Activated CD8-positive, alpha-beta memory T cell treated with anti-CD3 and anti-CD28 coated beads for 4 hours (primary cell): ENCODE measurements at places on chromosomes 4 and X.
A peak's percentile ranks its signal among the peaks of the same experiment; 100 is the strongest.

GRCh38 chrX:67100031-67100884, 443.6 kb upstream of the AR start:
- no peak for DNase-seq

DNA sequence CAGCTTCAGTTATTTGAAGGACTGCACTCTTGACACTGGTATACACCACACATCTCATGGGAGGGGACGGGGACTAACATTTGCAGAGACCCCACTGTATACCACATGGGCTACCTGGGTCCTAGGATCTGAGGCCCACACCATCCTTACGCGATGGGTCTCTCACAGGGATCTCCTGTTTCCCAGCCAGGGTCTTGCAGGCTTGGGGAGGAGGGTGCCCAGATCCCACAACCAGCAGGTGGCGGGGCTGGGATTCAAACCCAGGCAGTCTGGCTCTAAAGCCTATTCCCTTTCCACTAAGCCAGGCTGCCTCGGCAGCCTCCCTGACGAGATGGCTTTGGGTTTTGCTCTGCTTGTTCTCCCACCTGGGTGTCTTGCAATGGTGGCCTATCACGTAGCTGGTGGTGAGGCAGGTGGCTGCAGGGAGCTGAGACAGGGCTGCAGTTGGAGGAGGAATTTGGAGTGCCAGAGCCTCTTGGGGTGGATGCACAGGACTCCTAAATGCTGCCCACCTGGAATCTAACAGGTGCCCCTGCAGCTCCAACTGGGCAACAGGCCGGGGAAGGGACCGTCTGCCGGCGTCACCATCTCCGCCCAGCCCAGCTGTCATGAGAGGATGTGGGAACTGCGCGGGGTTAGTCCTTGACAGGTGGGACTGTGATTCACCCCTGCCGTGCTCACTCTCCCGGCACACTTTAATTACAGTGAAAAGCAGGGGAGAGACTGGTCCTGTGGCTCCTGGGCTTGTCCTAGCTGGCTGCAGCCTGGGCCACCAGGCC, 110.7 kb downstream of the PSAPL1 start:
- no peak for DNase-seq

DNA sequence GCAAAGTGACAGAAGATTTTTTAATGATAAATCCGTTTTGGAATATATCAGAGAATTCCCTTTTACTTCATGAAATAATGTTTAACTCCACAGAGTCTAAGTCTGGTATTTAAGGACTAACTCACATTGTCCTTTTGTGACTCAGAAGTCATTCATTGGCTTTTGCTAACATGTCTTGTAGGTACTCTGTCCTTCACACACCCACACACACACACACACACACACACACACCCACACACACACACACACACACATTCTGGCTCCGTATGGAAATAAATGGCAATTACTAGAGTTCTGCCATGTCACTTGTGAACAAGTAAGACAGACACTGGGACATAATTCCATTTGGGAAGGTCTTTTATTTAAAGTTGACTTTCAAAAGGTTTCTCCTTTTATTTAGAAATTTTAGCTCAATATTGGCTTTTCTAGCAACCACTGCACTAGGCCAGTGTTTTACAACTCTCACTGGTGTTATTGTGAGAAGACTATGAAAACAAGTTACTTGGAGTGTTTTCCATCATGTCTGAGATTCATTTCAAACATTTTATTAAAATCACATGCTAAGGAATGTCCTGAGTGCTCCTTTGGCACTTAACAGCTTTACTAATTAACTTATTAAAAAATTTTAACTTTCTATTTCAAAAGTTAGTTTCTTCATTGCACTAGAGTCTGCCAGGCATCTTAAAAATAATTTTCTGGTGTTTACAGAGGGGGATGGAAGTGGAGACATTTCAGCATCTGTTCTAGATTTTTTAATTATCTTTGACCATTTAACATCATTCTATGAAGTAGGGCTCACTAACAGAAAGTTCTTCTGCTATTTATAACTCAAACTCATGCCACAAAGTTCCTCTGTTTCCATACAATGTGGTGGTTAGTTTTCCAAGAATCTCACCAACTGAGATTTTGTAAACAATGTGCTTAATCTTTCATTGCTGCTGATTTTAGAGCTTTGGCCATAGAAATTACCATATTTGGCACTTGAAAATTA, 240.3 kb upstream of the GPC4 start:
- no peak for DNase-seq

DNA sequence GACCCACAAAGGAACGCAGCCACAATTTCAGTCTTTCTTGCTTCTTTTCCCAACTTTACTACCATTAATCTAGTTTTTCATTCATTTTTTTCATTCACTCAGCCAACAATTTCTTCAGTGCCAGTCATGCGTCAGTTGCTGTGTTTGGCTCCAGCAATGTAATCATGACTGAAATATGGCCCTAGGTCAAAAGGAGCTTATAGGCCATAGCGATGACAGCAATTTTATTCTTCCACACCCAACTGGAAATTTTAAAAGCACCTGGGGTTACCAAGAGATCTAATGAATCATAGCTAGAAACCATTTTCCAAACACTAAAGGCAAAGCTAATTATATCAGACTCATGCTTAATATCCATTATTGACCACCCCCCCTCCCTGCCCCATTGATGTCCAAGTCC, 29.8 kb upstream of the C1QTNF7 start:
- DNase-seq = no peak

DNA sequence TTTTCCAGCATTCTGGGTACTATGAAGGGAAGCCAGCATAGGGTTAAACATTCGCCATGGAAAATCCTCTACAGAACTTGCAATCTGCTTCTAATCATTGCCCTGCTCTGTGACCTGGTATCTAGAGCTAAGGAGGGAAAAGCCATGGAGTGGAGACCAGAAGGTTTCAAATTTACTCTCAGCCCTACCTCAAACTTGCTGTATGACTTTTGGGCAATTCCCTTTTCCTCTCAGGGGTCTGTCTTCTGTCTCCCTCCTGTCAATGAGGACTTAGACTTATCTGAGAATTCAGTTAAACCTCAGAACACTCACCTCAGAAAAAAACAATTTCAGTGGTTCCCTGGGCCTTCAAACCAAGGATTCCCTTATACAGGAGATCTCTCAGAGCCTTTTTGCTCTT, 29.1 kb downstream of the ARHGEF9 start:
- no peak for DNase-seq

DNA sequence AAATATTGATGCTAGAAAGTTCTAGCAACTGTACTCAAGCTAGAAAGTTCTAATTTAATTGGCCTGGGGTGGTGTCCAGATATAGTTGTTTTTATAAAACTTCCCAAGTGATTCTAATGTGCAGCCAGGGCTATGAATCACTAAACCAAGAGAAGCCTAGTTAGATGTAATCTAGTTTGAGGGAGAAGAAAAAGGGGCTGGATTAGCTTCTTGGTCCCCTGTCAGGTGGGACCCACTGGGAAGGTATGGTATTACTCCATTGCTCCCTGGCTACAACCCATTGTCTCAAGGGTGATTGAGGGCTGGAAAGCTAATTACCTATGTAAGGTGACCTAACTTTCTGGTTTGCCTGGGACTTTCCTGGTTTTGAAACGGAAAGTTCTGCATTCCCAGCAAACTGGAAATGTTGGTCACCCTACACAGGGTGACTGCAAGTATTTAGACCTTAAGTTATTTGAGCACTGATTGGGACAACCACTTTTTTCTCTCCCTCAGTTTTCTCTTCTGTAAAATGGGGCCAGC, 23.9 kb upstream of the MSN start:
- no peak for DNase-seq

- no peak for DNase-seq
These were observed 14.8 kb upstream of the ART3 start for GRCh38 chr4:76059750-76060149.

- no peak for DNase-seq
These were observed 1386.6 kb downstream of the PCDH7 start for GRCh38 chr4:32106767-32107166.

DNA sequence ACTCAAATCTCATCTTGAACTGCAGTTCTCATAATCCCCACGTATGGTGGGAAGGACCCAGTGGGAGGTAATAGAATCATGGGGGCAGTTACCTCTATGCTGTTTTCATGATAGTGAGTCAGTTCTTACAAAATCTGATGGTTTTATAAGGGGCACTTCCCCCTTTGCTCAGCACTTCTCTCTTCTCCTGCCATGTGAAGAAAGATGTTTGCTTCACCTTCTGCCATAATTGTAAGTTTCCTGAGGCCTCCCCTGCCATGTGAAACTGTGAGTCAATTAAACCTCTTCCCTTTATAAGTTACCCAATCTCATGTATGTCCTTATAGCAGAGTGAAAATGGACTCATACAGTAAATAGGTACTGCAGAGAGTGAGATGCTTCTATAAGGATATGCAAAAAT, 1050.6 kb upstream of the GRIA3 start:
- DNase-seq = no peak

GRCh38 chr4:7805533-7806337, 133.9 kb downstream of the AFAP1 start:
- no peak for DNase-seq

DNA sequence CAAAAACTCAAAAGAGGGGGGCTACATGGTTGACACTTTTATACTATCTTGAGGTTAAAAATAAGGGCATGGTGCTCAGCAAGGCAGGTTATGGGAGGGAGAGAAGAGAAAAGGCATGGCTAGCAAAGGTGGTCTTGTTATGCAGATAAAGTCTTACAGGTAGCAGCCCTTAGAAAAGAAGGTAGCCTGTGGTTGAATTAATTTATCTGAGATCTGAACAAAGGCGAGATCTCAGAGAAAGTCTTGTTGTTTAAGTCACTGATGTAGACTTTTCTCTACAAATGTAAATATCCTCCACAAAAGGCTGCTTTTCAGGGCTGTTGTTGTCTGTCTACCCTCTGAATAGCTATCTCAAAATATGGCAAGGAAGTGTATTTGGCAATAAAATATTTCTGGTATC, 1250.4 kb downstream of the PCDH18 start:
- DNase-seq = no peak

DNA sequence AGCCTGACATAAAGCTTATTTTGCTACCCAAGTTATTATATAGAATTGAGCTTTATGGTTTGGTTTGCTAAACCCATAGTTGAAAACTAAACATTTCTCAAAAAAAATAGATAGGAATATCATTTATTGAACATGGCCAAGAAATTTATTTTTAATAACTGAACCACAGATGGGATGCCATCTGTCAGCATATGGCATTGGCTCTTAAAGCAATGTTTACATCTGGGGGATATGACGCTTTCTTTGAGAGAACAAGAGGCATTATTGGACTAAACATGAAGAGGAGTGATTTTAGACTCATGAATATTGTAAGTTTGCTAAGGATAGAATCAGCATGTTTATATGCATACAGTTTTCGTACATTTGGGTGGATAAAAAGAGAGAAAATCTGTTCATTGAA, 132.6 kb upstream of the SLIT2 start:
- DNase-seq = no peak

GRCh38 chr4:69907151-69907550, 23.7 kb upstream of the CSN1S1 start:
- no peak for DNase-seq

DNA sequence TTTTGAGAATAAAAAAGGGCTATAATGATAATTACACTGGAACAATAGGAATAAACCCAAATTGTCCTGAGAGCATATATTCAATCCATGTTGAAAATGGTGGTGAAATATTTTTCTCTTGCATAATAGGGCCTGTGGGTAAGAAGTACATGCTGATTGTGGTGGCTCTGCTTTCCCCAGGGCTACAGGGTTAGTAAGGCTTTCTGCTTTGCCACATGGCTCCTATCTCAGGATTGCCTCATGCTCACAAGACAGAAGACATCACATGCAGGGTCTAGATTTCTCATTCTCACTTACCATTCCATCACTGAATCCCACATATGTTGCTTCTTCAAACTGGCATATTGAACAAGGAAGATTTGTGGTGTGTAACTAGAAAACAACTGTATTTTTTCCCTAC, 12.4 kb upstream of the VEGFC start:
- DNase-seq = no peak

GRCh38 chr4:10074767-10075105, 41.9 kb downstream of the WDR1 start:
- DNase-seq = no peak

DNA sequence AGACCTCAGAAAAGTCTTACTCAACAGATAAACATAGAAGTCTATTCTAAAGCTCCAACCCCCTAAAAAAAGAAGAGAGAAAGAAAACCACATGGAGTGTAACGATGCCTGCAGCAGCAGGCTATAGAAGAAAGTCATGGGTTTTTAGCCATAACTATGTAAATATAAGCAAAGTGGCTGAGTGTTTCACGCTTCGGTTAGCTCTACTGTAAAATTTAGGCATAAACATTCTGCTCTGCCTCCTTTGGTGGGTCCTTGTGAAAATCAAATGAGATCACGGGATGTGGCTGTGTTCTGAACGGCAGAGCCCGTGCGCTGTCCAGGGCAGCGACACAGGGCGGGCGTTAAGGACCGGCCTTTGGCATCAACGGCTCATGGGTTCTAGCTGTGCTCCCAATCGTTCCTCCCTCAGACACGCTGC, 78.4 kb downstream of the IRF2 start:
- DNase-seq = no peak

- DNase-seq = no peak
These were observed 35.3 kb downstream of the FRMD7 start for GRCh38 chrX:132092439-132093065.

DNA sequence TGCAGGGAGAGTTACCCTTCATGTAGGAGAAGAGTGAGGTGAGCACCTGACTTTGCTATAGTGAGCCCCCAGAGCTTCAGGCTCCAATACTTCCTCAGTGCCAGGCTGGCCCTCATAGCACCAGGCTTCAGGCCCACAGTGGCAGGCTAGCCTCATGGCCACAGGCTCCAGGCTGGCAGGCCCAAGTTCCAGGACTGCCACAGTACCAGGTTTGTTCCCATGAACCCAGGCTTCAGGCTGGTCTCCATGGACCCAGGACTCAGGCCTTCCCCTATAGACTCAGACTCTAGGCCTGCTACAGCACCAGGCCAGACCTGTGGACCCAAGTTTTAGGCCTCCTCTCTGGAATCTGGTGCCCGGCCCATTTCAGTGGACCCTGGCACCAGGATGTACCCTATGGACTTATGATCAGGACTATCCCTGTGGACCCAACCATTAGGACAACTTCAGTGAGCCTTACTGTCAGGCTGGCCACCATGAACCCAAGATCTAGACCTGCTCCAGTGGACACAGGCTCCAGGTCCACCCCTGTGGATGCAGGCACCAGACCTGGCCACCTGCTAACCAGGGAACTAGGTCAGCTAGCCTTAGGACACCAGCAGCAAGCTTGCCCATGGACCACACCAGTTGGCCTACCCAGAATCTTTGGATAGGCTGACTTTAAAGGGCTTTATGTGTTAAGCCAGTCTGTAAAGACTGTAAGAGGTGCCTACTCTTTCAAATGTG, 658.2 kb downstream of the KLHL13 start:
- no peak for DNase-seq

GRCh38 chr4:1451752-1452122, 45.5 kb upstream of the NKX1-1 start:
- DNase-seq = no peak

- peak; percentile 68 for DNase-seq
These were observed 891 bp downstream of the CISD2 start for GRCh38 chr4:102869569-102870197.
